Pericardium fibroblast (primary cell): ENCODE measurements at places on chromosomes 7 and 10. TPM values are rescaled to one million over a fixed set of nuclear protein-coding genes. Genes with fewer than 3 reads are reported as not detected.

Gene PLPP4
- 0.70 and 0.85 TPM in 2 replicates for total RNA-seq

Gene MYL10
- total RNA-seq: not detected in 2 replicates

Gene C10orf53
- not detected in 2 replicates for total RNA-seq

Gene SAP25
- 0.93 and 2.4 TPM in 2 replicates for total RNA-seq

Gene CPA5
- total RNA-seq: 0.12 TPM in 1 of 2 replicates, not detected in the other

Gene IKZF5
- total RNA-seq: 1.4 and 1.5 TPM in 2 replicates

Gene TRRAP
- total RNA-seq: 11.4 and 17.4 TPM in 2 replicates

Gene EIF5AL1
- 0.34 and 0.47 TPM in 2 replicates for total RNA-seq

Gene VSTM2A
- not detected in 2 replicates for total RNA-seq

Gene TMEM225B
- total RNA-seq: 0.23 and 4.2 TPM in 2 replicates

Gene ASIC3
- total RNA-seq: 0.17 and 0.47 TPM in 2 replicates

Gene NUDCD3
- total RNA-seq: 26.1 and 51.0 TPM in 2 replicates

Gene NEUROG3
- not detected in 2 replicates for total RNA-seq

Gene MMD2
- total RNA-seq: not detected in 2 replicates

Gene CYP2C19
- not detected in 2 replicates for total RNA-seq

Gene EPO
- total RNA-seq: not detected in 2 replicates

Gene CALU
- 393 and 490 TPM in 2 replicates for total RNA-seq

Gene INMT
- 47.8 and 567 TPM in 2 replicates for total RNA-seq

Gene ING3
- total RNA-seq: 6.9 and 10.2 TPM in 2 replicates

Gene ALOX5
- not detected in 2 replicates for total RNA-seq

Gene EVX1
- not detected in 2 replicates for total RNA-seq

Gene HOXA11
- 4.0 TPM in 1 of 2 replicates, not detected in the other for total RNA-seq

Gene CPA2
- total RNA-seq: not detected in 2 replicates

Gene NUTM2A
- 0.34 and 3.4 TPM in 2 replicates for total RNA-seq

Gene TCAF2
- total RNA-seq: 1.8 and 3.4 TPM in 2 replicates

Gene NANOS1
- 5.2 and 6.0 TPM in 2 replicates for total RNA-seq

Gene CHRM2
- total RNA-seq: 0.68 and 1.3 TPM in 2 replicates

Gene MINPP1
- 33.0 and 35.6 TPM in 2 replicates for total RNA-seq

Gene LRRC18
- not detected in 2 replicates for total RNA-seq

Gene MYPN
- total RNA-seq: 0.34 TPM in 1 of 2 replicates, not detected in the other

Gene SHH
- not detected in 2 replicates for total RNA-seq

Gene ADIRF
- total RNA-seq: 1.1 and 6.7 TPM in 2 replicates

Gene BTAF1
- 16.0 and 16.7 TPM in 2 replicates for total RNA-seq

Gene SLC26A5
- not detected in 2 replicates for total RNA-seq

Gene CCDC172
- total RNA-seq: not detected in 2 replicates

Gene KCNH2
- 0.12 and 0.34 TPM in 2 replicates for total RNA-seq

Gene PRDX3
- total RNA-seq: 119 and 137 TPM in 2 replicates

Gene COL1A2
- total RNA-seq: 7,471 and 8,614 TPM in 2 replicates

Gene FFAR4
- not detected in 2 replicates for total RNA-seq

Gene MEPCE
- 25.7 and 32.7 TPM in 2 replicates for total RNA-seq

Gene DPP6
- 0.35 and 0.43 TPM in 2 replicates for total RNA-seq

Gene WDR86
- total RNA-seq: 2.3 and 7.6 TPM in 2 replicates

Gene LRRN3
- 2.9 and 8.2 TPM in 2 replicates for total RNA-seq

Gene SLC18A2
- not detected in 2 replicates for total RNA-seq

Gene FAM180A
- total RNA-seq: 9.7 and 14.1 TPM in 2 replicates

Gene TRPV6
- not detected in 2 replicates for total RNA-seq
